ENCODE measurements at places on chromosomes 2 and 18.

DNA sequence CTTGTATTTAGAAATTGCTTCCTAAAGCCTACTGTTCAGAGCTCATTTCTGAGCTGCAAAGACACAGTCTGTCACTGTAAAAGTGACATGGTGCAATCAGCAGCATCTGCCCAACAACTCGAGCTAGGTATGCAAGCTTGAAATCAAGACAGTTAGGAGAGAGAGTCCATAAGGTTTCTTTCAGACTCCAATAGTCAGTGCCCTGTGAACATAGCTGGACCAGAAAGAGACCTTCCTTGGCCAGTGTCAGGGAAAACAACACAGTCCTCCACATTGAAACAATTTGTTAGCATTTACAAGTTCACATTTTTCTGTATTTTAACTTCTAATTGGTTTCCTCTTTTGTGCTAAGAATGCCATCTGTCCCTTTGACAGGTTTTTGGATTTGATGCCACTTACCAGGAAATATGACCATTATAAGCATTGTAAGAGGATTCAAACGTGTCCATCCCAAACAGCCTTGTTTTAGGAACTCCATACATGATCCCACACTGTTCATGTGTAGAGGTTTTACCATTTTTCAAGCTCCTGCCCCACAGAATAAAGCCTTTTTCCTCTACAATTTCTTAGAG, 8.9 kb upstream of the MYCN start:
- DNase-seq: no peak

DNA sequence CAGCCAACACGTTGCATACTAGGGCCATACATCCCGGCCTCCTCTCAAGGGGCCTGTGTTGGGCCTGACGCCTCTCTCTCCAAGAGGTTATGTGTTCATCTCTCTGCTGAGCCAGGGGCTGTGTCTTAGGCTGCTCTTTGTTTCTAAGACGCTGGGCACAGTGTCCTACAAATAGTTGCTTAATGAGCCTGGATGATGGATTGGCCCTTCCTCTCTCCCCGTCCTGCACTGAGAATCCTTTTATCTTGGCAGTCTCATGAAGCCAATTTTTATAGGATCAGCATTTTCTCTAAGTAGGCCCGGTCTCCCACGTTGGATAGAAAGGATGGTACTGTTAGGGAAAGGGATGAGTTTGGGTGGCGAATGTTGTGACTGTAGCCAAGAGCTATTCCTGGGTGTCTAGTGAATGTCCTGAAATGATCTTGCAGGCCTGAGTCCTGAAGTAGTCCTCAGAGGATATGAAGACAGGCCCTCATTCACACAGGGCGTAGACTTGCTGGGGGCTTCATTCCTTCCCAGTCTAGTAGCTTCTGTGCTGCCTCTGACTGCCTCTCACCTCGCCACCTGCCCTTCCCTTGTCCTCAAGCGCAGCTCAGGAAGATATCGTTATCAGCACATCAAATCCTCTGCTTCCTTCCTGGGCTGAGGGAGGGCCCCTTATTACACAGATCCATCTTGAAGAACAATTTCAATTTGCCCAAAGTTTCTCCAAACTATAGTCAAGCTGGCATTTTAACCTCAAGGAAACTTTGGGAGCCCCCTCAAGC, 8.8 kb downstream of the LBH start:
- DNase-seq: no peak

- DNase-seq: no peak
Measured at GRCh38 chr2:46347648-46348280, 50.6 kb downstream of the EPAS1 start.

- no peak for DNase-seq
Measured at GRCh38 chr2:9010866-9011265, 7.4 kb upstream of the MBOAT2 start.

DNA sequence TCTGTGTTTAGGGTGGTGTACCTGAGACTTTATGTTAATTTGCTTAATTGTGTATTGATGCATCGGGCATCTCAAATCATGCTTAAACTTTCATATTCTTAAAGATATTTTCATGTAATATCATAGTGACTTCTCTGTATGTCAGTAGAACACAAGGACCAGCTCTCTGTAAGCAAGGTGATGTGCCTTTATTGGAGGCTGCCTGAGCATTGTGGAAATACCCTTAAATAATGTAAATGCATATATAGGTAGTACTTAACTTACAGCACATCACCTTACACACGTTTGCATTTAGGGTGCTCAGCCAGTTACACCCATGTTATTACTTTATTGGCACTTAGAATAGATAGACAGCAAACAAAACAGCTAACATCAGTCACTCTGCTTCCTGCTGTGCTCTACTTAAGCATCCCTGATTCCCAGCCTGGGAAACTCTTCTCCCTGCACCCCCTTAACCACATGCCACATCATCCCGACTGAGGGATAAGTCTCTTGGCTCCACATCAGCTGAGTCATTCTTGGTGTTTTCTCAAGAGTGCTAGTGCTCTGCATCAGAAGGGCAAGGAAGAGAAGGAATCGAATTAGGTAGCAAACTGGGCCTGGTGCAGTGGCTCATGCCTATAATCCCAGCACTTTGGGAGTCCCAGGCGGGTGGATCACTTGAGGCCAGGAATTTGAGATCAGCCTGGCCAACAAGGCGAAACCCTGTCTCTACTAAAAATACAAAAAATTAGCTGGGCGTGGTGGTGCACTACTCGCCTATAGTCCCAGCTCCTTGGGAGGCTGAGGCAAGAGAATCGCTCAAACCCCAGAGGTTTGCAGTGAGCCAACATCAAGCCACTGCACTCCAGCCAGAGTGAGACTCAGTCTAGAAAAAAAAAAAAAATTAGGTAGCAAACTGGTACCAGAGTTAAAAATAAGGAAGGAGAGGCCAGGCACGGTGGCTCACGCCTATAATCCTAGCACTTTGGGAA, 108.7 kb downstream of the MAP3K20 start:
- DNase-seq: no peak

GRCh38 chr2:98709535-98709934, 21.4 kb downstream of the MGAT4A start:
- DNase-seq: no peak
